ENCODE measurements at places on chromosomes 7 and 10.

DNA sequence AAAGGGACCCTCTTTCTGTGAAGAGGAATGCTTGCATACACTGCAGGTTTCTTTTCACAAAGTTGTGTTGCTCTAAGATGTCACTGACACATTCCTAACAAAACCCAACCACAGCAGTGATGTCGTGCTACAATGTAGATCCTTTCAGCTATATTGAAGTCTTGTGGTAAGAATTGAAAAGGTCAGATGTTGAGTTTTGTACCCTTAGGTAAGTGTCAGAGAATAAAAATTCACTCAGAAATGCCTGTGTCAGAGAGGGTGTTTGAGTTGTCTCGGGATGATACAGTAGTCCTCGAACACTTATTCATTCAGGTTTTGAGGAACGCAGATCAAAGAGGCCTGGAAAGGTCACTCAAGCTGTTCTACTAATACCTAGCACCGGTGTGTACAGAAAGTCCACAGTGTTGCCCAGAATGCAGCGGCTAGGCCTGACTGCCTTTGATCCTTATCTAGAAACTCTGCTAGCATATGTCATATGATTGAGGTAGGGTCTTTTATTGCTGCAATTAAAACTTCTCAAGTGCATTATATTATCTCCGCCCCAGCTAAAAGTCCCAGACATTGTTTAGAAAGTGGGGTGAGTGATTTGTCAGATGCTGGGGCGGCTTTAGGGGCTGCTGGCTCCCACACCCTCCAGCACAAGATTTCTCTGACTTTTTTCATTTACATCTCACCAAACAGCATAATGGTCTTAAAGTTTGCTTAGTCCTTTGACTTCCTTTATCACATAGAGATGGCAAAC lies 26.0 kb downstream of the RNF32 start:
- no peak for DNase-seq

GRCh38 chr10:13739183-13739582 lies 152.4 kb downstream of the PRPF18 start:
- no peak for DNase-seq

DNA sequence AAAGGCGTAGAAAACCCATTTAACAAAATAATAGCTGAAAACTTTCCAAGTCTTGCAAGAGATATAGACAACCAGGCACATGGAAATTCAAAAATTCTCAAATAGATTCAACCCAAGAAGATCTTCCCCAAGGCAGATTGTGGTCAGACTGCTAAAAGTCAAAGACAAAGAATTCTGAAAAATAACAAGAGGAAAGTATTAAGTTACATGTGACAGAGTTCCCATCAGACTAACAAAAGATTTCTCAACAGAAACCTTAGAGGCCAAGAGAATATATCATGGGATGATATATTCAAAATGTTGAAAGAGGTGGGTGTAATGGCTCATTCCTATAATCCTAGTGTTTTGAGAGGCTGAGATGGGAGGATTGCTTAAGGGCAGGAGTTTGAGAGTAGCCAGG lies 59.8 kb downstream of the TMEM178B start:
- DNase-seq = no peak

GRCh38 chr7:158811894-158812293 lies 17.4 kb downstream of the ESYT2 start:
- DNase-seq = no peak

- no peak for DNase-seq
Measured at GRCh38 chr7:156055206-156055822, 243.1 kb upstream of the SHH start.

DNA sequence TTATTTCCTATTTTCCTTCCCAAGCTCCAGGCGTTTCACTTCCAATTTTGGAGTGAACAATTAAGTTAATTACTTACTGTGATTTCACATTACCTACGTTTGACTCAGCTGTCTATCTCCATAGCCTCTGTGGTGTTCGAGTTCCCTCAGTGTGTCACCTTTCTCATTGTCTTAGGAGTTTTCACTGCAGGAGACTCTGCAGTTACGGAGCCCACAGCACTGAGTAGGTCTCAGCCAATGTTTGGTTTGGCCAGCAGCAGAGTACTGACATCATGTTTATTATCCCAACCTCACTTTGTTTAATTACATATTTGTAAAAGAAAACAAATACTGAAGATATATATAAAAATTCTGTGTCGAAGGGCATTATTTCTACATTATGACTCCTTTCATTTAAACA lies 1123.9 kb downstream of the CNTNAP2 start:
- no peak for DNase-seq

DNA sequence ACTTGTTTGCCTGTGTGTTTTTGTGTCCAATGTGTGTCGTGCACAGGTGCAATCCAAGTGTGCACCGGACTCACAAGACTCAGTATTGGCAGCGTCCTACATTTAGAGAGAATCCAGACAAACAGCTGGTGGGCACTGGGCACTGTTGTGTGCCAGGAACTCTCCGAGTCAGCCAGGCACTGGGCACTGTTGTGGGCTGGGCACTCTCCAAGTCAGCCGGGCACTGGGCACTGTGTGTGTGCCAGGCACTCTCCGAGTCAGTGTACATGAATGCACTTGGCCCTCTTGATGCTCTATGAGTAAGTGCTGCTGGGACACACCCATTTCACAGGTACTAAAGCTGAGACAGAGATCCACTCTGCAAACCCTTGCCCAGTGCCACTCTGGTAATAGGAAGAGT lies 303.5 kb downstream of the PTPRN2 start:
- no peak for DNase-seq

- no peak for DNase-seq
Measured at GRCh38 chr10:49798275-49798674, 36.2 kb upstream of the OGDHL start.

DNA sequence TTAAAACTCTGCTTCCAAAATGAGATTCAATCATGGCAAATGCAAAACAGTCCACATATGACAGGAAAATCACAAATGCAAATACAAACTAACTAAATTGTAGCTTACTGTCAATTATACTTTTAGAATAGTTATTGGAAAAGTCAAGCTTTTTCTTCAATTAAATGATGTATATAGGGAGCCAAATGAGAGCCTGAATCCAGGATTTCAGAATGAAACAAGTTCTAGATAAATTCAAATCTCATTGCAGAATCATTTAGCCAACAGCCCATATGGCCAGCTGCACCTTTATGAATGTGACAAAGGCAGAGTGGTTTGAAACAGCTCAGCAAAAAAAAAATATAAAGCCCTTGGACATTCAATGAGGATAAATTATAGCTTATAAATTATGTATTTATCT lies 82.2 kb upstream of the SCIN start:
- DNase-seq = no peak

DNA sequence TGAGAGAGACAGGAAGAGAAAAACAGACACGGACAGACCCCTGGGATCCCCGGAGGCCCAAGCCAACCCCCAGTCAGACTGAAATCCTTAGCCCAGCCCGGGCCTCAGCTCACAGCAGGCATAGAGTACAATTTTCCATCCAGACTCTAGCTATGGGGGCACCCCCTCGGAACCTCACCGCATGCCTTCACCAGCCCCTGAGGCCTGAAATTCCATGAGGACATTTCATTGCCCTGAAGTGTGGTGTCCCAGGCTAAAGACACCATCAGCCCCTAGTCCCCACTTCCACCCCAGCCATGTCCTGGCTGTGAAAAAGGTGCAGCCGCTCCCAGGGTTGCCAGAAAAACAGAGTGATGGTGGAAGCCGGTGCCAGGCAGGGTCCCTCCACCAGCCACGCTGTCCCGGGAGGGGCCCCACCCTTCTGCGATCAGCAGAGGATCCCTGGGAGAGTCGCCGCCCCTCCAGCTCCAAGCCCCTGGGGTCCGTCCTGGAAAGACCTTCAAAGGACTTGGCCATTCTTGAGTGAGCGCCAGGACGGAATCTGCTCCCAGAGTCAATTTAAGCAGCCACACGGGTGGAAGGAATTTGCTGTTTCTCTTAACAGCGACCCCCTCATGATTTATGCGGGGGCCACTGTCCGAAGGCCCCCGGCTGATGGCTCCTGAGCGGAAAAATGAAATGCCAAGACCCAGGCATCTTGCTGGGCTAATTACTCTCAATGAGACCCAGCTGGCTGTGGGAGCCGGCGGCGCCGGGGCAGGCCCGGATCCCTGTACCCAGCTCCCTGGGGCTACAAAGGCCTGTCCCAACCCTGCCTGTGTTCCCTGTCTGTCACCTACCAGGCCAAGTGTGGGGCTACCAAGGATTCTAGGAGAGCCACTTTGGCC lies 23.2 kb downstream of the MYL10 start:
- no peak for DNase-seq

GRCh38 chr7:73663033-73663432 lies 4.6 kb upstream of the VPS37D start:
- no peak for DNase-seq

- DNase-seq = no peak
Measured at GRCh38 chr10:97479939-97480338, 18.3 kb downstream of the MMS19 start.

DNA sequence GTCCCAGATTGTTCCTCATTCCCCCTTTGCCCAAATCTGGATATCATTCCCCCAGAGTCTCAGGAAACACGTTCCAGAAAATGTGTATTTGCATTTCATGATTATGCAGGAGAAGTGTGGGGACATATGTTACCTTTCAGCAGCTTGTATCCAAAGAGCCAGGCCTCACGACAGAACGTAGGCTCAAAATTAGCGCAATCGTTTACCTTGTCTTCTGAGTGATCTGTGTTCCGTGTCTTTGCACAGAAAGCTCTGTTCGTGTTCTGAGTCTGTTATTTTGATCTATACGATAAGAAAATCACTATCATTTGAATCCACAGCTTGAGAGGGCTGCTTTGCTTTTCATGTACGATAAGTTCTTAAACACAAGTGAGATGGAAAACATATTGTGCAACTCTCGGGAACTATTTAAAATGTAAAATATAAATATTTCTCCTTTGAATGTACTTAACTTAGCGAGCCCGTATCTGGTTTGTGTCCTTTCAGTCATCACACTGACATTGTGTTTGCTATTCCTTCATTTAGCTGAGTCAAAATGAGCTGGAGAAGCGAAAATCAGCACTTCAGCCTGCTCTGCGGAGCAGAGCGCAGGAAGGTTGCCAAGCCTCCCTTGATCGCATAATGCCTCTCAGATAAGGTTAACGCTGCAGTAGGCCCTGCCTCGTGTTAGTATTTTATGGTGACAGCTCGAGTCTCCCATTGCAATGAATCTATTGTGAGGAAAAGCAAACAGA lies 80.2 kb upstream of the CACNB2 start:
- no peak for DNase-seq

DNA sequence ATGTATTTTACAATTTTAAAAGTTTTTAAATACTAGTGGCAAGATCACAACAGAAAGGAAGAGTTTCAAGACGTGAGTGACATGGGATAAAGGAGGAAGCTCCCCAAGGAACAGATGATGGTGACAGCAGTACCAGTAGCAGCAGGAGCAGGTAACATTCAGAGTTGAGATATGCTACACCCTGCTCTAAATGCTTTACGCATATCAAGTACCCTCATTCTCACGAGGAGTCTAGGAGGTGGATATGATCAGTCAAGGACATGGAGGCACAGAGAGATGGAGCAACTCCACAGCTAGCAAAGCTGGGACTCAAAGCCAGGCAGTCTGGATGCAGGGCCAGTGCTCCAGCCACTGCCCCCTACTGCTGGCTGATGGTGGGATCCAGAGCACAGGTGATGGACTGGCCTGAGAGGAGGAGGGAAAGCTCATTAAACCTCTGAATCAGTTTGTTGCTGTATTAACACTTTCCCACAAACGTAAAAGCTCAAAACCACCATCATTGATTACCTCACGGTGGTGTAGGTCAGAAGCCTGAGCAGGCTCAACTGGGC lies 17.5 kb downstream of the RP9 start:
- no peak for DNase-seq

DNA sequence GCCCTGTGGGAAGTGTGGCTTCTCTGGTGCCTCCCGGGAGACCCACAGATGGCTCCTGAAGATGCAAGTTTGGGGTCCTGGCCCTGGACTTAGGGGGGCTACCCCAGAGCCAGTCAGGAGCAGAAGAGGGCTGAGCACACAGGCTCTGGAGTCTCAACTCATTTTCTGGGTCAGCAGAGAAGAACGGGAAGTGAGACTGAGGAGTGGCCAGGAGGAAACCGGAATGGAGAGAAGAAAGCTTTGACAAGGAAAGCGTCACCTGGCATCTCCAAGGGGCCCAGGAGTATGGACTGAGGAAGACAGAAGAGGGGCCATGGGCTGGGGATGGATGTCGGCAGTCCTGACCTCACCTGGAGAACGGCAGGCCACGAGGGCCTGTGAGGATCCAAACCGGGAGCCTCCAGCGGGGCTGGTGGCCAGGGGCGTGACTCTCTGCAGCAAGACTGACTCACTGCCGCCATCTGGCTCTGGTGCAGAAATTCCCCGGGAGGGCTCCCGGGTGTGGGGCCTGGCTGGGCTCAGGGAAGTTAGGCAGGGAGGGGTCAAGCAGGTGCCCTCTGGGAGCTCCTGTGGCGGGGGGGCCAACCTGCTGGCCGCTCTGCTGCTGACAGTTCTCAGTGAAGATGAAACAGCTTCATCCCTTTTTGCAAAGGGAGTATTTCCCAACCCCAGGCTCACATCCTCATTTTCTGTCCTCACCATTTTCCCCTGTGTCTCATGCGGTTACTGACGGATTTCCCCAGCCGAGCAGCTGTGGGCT lies 23.6 kb downstream of the DAGLB start:
- no peak for DNase-seq

DNA sequence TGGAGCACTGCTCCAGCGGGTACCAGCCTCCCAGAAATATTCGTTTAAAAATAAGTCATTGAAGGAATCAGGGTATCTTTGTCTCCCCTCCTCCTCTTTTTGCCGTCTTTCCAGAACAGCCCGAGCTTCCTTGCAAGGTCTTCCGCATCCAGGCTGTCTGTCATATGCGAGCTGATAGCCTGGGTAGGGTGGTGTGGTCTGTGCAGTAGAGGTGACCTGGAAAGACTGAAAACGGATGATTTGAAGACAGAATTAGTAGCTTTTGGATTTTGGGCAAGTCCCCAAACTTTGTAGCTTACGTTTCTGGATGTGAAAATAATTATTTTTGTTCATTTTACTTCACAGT lies 480 bp downstream of the VPS50 start:
- no peak for DNase-seq

- DNase-seq = no peak
Measured at GRCh38 chr7:108818742-108819141, 249.1 kb downstream of the DNAJB9 start.

DNA sequence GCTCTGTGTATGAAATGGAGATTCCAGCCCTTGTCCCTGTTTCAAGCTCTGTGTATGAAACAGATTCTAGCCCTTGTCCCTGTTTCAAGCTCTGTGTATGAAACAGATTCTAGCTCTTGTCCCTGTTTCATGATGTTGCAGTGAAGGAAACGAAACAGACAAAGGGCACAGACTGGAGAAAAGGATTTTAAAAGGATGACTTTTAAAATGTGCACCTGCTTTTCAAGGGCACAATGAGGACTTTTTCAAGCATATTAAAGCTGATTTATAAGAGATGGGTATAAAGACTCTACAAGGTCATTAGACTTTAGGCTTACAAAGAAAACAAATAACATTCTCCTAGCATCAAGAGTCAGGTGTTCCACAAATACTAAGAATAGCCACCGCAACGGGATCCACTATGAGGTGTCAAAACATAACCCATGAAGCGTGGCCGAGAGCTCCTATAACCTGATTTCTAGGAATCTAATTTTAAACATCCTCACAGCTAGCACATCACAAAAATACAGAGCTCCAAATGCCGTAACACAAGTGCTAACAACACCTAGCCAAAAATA lies 29.0 kb downstream of the DIP2C start:
- DNase-seq = no peak

GRCh38 chr10:70714951-70715350 lies 42.6 kb downstream of the ADAMTS14 start:
- no peak for DNase-seq
